ENCODE measurements at places on chromosomes 13 and 19. TPM values are rescaled to one million over a fixed set of nuclear protein-coding genes. Genes with fewer than 3 reads are reported as not detected.

DNA sequence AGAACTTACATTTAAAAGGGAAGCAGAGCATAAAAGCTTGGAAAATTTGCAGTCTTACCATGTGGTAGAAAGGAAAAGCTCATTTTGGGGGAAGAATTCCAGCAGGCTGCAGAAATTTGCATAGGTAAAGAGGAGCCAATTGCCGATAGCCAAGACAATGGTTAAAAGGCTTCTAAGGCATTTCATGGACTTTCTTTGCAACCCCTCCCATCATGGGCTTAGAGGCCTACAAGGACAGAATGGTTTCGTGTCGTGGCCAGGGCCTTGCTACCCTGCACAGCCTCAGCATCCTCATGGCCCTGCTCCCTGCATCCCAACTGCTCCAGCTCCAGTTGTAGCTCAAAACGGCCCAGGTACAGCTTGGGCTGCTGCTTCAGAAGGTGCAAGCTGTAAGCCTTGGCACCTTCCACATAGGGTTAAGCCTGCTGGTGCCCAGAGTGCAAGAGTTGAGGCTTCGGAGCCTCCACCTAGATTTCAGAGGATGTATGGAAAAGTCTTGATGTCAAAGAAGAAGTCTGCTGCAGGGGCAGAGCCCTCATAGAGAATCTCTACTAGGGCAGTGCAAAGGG, 420.3 kb downstream of the PCDH17 start:
- DNase-seq, result no peak

DNA sequence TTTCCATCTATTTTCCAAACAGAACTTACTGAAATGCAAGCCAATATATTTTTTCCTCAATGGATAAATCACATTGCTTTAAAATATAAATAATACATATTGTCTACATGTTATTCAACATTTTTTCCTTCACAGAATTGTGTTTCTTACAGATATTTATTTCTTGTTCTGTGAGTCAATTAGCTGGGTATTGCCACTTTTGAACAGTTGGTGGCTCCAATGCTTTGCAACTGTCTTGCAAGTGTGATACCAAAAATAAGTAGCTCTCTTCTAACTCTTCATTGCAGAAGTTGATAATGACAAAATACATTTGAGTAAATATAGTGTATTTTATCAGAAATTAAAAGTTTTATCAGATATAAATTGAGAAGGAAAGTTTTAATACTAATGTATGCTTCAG, 17.1 kb upstream of the GPC5 start:
- DNase-seq, result no peak

Gene NCR1
- not detected for total RNA-seq

Gene IL11
- 36.7 TPM for total RNA-seq

GRCh38 chr19:39236527-39236926, 8.3 kb downstream of the IFNL3 start:
- no peak for DNase-seq

DNA sequence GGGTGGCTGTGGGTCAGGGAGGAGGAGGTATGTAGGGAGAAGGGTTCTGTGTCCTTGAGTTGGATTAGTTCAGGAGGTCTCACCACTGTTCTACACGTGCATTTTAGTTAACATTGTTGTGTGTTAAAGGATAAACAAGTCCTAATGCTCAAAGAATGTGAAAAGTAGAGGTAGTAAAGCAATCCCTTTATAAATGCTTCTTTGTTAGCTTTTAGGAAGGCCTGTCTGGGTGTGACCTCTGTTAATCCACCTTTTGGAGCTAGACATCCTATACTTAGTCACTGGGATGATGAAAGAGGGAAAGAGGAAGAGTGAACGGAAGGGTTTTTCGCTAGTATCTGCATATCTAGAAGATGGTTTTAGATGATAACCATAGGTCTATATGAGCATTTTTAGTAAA, 42.2 kb upstream of the FLT1 start:
- DNase-seq, result no peak

DNA sequence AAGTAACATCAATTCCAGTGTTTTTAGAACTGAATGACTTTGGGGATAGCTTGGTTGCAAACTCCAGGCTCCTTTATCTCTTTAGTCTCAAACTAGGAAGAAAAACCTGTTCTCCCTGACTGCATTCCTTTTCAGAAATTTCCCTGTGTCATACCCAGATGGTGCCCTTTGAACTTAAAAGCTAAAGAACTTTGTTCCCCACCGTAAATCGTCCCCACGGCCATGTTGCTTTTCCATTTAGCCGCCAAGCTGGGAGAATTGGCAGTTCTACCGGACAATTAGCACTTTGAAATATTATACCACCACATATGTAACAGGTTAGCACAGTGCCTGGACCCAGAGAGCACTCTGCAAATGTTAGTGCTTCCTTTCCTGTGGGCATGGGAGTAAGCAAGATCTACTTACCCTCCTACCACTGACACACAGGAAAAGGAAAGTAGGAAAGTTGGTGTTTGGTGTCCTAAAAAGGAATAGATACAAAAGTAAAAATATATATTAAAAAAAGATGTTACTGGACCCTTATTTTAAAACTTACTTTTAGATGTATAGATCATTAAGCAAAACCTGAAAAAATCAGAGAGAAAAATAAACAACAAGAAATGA, 191.9 kb upstream of the MIR17HG start:
- DNase-seq, result no peak

Gene CD70
- total RNA-seq, result not detected

GRCh38 chr13:27022571-27023311, 148.9 kb downstream of the USP12 start:
- DNase-seq, result peak; percentile 16

GRCh38 chr13:21176982-21177284, 475 bp downstream of the MRPL57 start:
- DNase-seq, result no peak

DNA sequence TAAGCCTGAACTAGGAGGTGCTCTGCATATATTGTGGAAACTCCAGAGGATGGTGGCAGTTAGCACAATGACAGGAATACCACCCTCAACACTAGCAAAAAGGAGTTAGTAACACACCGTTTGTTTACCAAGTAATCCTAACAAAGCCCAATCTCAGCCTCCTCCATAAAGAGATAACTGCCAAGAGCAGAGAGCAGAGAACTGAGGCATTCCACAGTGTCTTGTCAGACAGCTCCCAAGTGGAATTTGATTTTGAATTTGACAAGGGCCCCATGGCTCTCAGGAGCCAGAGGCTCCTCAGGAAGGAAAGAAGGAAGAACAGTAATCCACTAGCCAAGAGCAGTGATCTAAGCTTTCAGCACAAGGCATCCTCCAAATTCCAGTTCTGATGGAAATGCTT, 298.6 kb downstream of the DCLK1 start:
- DNase-seq, result no peak

DNA sequence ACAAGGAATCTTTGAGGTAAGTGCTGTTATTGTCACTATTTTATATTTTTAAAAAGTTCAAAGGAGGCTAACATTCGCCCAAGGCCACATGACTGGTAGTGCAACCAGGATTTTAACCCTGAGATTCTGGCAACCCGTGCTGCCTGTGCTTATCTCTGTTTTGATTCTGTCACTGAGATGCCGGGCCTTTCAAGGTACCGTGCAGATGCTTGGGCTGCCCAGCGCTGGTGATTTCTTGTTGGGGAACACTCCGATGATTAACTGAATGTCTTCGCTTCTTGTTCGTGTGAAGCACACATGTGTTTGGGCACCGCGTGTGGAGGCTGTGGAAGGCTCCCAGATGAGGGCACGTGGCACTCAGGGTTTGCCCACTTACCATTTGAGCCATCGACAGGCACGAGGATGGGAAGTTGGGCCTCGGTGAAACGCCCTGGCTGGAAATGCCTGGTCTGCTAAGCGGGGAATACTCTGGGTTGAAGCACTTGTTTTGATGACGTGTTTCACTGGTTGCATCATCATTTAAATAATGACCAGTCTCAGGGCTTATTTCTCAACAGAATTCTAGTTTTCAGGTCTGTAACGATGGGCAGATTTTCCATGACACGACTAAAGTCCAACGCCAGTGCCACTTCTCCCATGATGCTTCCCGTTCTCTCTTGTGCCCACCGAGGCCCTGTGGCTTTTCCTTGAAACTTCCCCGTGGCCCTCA, 392.7 kb downstream of the FGF9 start:
- DNase-seq, result no peak

- DNase-seq, result no peak
Measured at GRCh38 chr13:86881390-86881789, 789.8 kb upstream of the SLITRK5 start.

Gene SYT5
- total RNA-seq, result 0.28 TPM

Gene LAIR1
- not detected for total RNA-seq

- DNase-seq, result no peak
Measured at GRCh38 chr13:93496985-93497673, 270.5 kb downstream of the GPC6 start.

GRCh38 chr13:26423629-26424028, 133.9 kb upstream of the WASF3 start:
- DNase-seq, result no peak

GRCh38 chr19:56333506-56333905, 18.9 kb upstream of the ZSCAN5A start:
- DNase-seq, result peak; percentile 63

GRCh38 chr13:35470671-35471661, 5.5 kb downstream of the MAB21L1 start:
- peak; percentile 74 for DNase-seq

DNA sequence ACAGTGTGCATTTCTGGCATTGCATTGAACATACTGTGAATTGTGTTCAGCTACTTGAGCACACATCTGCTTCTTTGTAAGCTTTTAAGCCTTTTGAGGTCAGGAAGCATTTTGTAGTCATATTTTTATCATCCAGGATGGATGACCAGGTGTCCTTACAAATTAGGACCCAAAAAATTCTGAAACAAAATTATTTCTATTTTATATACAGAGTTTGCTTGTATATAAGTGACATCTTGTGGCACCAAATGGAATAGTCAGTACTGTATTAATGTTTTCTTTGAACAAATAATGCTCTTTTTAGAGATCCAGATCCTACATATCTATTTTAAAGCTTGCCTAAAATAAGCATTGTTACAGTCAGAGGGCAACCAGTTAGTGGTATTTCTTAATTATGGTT, 9.5 kb upstream of the SUPT20H start:
- DNase-seq, result peak; percentile 4

DNA sequence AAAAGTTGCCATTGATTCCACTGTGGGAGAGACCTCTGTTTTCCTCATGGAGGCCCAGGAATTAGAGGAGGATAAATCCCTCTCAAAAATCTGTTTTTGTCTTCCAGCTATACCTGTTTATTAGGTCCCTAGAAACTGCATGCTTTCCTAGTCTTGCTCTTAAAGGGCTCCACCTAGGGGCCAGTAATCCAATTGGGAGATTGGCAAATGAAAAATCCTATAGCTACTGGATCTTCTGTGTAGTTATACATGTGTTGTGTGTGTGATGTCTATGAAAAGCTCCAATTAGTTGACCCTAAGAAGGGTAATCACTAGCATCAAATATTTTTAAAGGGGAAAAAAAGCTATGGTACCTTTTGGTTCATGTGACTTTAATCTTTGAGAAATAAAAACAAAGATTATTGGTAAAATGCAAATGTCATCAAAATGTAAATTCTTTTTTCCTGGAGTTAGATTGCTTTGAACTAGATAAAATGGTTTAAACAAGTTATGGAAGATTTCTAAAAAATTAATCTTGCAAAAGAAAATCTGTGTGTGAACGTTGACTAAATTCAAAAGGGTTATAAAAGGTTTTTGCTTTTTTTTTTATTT, 63.4 kb upstream of the C1QTNF9B start:
- DNase-seq, result peak; percentile 53

DNA sequence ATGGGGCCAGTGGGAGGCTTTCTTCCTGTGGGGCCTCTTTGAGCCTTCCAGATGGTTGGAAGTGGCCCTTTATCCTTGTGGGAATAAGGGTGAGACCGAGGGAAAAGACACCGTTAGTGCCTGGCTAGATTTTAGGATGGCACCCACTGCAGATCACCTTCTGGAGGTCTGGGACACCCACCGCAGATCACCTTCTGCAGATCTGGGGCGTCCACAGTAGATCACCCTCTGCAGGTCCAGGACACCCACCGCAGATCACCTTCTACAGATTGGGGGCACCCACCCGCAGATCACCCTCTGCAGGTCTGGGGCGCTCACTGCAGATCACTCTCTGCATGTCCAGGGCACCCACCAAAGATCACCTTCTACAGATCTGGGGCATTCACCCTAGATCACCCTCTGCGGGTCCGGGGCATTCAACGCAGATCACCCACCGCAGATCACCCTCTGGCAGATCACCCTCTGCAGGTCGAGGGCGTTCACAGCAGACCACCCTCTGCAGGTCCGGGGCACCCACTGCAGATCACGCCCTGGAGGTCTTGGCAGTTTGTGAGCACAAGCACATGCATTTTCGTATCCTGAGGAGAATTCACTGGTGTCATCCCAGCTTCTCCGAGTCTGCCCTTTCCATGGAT, 153.4 kb upstream of the TSHZ3 start:
- DNase-seq, result no peak
